ENCODE measurements at places on chromosomes 3 and 15.

- no peak for DNase-seq
Observed at GRCh38 chr3:8450618-8451017, 51.0 kb upstream of the LMCD1 start.

GRCh38 chr3:184233127-184233843 lies 3.9 kb downstream of the VWA5B2 start:
- no peak for DNase-seq

DNA sequence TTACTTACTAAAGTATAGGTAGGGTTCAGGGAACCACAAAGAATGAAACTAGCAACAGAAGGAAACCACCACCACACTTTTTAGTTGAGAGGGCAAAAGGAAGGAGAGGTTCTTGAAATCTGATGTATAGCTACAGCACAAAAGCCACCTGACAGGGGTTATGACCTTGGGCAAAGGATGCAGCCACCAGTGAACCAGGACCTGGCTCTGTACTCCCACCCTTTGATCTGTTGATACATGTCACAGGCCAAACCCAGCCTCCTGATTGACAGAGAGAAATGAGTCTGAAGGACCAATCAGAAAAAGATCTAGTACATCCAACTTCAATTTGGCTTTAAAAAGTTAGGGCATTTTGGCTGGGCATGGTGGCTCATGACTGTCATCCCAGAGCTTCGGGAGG lies 20.0 kb upstream of the BLM start:
- DNase-seq = no peak

GRCh38 chr15:27166917-27167316 lies 195.9 kb downstream of the GABRG3 start:
- DNase-seq = no peak

DNA sequence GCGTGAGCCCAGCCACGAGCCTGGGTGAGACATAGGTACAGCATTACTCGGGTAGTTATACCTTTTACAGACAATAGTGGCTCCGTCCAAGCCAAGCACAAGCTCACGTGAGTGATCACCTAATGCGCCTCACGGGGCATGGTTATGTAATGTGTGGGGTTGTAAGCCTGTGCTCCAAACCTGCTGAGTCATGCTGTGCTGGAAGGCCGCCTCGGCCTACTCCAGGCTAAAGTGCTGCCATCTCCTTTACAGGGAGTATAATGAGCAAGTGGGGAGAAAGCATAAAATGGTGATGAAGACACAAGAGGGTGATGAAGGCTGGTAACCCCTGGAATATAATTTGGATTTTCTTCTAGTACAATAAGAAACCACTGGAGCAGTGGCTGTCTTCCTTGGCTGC lies 175.8 kb upstream of the STT3B start:
- no peak for DNase-seq

- no peak for DNase-seq
Observed at GRCh38 chr3:192237992-192238608, 489.2 kb downstream of the FGF12 start.

- DNase-seq = no peak
Observed at GRCh38 chr3:115141033-115141757, 5.9 kb downstream of the ZBTB20 start.

DNA sequence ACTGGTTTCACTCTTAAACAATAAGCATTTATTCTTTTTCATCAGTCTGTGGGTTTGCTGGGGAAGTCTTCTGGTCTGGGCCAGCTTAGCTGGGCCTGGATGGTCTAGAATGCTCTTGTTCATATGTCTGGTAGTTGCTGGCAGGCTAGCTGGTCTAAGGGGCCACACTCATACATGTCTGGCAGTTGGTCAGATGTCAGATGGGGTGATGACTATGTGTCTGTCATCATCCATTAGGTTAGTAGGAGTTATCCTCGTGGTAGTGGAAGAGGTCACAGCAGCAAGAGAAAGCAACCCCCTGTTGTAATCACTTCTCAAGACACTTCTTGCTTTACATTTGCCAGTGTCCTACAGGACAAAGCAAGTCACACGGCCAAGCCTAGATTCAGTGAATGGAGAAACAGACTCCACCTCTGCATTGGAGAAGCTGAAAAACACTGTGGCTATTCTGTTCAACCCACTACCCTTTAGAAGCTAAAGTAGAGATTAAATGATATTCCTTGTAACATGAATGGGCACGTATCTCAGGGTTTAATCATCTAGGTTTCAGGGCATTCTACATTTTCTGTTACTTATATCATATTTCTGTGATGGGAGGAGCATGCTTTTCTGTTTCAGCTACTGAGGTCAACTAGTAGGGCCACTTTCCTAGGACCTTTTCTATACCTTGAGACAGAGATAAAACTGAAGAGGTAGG lies 5.5 kb upstream of the ARID3B start:
- no peak for DNase-seq

- no peak for DNase-seq
Observed at GRCh38 chr3:57335283-57335938, 42.9 kb upstream of the ASB14 start.

DNA sequence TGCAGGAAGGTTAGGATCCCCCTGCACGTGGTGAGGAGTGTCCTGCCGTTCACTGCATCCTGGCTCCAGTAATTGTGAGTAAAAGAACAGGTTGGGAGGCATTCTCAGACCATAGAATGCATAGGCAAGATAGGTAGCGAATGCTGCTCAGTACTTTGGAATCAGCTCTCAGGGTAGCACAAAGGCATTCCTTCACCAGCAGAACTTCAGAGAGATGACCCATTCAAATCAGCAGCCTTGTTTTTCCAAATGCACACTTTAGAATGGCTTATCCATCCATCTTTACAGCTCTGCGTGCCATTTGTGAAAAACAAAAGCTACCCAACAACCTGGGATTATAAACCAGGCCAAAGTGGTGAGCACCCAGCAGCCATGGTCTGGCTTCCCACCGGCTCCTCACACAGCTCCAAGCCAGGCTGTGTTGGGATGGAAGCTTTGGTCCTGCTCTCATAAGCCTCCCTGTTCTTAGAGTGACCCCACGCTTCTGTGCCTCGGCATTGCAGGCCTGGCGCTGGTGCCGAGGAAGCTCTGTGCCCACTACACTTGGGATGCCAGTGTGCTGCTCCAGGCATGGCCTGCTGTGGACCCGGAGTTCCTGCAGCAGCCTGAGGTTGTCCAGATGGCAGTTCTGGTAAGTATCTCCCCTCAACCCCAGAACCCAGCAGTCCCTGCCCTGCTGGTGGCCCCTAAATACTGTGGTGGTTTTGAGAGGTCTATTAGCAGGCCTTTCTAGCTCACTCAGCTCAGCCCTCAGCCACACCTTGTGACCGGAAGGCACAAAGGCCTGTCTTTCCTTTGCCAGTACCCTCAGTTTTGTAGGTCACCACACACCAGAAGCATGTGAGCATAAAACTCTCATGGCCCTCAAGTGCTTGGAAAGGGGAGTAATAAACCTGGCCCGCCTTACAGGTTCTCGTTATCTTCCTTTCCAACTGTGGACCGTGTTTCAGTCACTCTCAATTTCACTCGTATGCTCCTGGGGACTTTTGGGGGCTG lies 52.9 kb upstream of the LIMD1 start:
- no peak for DNase-seq

GRCh38 chr15:27244047-27244446 lies 273.1 kb downstream of the GABRG3 start:
- no peak for DNase-seq

GRCh38 chr15:51726302-51727073 lies 11.0 kb downstream of the LYSMD2 start:
- DNase-seq = no peak

- DNase-seq = peak; percentile 22
Observed at GRCh38 chr3:61530355-61530754, 31.0 kb upstream of the PTPRG start.

- DNase-seq = no peak
Observed at GRCh38 chr15:94731286-94731685, 499.9 kb downstream of the MCTP2 start.

GRCh38 chr3:111895071-111895470 lies 36.0 kb downstream of the PHLDB2 start:
- peak; percentile 84 for DNase-seq

- no peak for DNase-seq
Observed at GRCh38 chr3:45035441-45036301, 9.6 kb downstream of the CLEC3B start.

- no peak for DNase-seq
Observed at GRCh38 chr3:28651159-28651558, 302.5 kb upstream of the AZI2 start.

DNA sequence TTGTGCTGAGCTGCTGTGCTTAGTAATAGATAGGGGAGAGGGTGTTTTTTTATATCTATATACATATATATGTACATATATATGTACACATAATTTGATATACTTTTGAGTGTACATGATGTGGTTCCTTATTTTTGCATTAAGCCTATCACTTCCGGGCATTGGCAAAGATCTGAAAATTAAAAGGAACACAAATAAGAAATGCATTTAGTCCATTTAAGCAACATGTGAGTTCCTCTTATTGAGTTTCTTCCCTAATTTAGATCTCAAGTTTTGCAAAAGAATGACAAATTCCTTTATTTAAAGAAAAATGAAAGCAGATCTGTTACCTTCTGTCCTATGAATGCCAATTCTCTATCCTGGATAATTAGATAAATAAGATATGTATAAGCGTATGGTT lies 435.1 kb downstream of the LPP start:
- no peak for DNase-seq

DNA sequence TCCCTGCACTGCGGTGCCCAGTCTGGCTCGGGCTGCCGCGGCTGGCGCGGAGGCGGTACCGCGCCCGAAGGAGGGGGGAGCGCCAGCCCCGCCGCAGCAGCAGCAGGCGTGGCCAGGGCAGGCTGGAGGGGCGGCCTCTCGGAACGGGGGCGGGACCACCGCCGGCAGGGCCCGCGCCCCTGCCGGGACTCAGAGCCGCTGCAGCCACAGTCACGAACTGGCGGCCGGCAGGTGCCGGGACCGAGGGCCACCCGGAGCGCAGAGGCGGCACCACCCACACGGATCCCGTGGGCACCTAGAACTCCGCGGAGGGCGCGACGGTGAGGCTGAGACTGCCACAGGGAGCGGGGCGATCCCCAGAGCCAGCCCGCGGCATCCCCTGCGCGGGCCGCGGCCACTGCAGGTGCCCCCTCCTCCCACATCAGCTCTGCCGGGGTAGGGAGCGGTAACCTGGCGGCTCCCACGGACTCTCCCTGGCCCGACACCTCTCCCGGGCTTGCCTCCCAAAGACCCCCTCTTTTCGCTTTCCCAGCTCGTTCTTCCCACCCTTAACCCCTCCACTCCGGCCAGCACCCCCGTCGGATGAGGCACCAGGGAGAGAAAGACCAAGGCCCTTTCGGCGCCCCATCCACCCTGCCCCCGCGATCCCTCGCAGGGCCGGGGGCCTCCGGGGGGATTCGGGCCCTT lies at the start of gene VWA5B2:
Gene VWA5B2 (plus strand): TSS at position 192 of the 687 bp plus-strand sequence. CDS start 944 bp downstream, outside the sequence.
- peak; percentile 29 for DNase-seq

DNA sequence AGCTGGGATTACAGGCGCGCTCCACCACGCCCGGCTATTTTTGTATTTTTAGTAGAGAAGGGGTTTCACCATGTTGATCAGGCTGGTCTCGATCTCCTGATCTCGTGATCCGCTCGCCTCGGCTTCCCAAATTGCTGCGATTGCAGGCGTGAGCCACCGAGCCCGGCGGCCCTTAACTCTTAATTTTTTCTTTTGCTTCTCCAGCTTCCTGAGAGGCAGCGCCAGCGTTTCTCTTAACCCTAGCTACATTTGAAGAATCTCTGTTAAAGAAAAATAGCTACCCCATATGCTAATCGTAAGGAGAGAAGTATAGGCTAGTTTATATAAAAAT lies 465 bp upstream of the GK5 start:
- no peak for DNase-seq

- DNase-seq = no peak
Observed at GRCh38 chr15:46946953-46947352, 770.4 kb upstream of the SEMA6D start.

DNA sequence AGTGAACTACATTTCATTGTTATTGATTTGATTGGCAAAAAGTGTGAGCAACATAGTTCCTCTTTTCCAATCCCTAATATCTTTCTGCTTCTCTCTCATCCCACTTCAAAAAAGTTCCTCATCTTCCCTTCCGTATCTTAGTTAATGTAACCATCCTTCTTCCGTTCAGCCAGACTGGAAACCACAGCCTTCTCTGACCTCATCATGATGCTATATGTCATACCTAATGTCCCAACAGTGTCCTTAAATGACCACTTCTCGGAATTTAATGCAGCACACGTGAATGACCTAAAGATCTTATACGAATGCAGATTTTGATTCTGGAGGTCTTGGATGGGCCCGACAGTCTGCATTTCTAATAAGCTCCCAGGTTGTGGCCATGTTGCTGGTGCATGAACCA lies 320.3 kb upstream of the SATB1 start:
- DNase-seq = no peak

DNA sequence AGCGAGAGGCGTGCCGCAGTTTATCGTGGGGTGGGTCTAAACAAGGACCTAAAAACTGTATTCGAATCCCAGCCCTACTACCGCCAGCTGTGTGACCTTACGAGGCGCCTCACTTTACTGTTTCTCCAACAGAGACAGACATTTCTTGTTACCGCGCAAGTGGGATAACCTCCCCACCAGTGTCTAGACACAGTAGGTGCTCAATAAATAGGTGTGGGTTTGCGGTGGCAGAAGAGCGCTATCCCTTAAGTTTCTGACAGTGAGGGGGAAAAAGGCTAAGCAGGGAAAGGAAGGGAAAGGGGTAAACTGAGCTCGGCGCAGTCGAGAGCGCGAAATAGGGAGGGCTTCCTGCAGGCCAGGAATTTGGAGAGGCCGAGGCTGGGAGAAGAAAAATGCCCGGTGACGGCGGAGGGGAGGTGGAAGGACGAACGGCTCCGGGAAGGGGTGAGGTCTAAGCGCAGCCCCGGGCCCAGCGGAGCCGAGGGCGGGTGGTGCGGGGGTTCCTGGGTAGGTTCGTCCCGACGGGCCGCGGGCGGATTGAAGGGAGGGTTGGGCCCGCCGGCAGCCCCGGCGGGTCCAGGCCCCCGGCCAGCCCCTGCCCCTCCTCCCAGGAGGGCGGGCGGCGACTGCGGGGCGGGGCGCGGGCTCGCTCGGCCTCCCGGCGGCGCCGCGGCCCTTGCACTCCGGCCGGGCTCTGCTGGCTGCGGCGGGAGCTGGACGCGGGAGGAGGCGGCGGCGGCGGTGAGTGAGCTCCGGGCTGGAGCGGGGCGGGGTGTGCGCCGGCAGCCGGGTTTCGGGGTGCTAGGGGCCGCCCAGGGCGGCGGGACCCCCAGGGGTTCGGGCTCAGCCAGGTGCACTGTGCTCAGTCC lies at the start of gene CGNL1:
Gene CGNL1 (plus strand): TSS at position 679 of the 869 bp plus-strand sequence. CDS start 61,495 bp downstream, outside the sequence.
- no peak for DNase-seq

GRCh38 chr3:177764377-177764912 lies 567.2 kb upstream of the TBL1XR1 start:
- DNase-seq = no peak

GRCh38 chr3:186476044-186476468 lies 68.1 kb downstream of the CRYGS start:
- DNase-seq = no peak

DNA sequence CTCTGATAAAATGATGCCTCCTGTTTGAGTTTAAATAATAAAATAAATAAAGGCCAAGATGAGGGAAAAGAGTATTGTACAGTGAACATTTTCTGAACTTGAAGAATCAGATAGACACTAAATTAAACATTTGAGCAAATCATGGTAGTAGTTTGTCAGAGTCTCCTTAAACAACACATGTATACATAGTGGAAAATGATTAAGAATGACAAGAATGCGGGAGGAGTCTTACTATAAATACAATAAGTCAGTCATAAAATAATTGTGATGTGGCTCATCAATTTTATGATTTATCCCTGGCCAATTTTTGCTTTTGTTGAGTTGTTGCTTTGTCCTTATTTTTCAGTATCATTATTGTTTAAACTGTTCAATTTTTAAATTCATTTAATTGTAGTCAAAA lies 158.0 kb upstream of the TMC3 start:
- no peak for DNase-seq

GRCh38 chr15:46526726-46527110 lies 891.9 kb downstream of the SQOR start:
- DNase-seq = no peak

GRCh38 chr3:52431459-52432223 lies 13.3 kb downstream of the SEMA3G start:
- DNase-seq = no peak

Measured in HT-29 (cell line).